H7 (cell line): ENCODE measurements at places on chromosomes 7 and 10. TPM values are rescaled to one million over a fixed set of nuclear protein-coding genes. Genes with fewer than 3 reads are reported as not detected.

DNA sequence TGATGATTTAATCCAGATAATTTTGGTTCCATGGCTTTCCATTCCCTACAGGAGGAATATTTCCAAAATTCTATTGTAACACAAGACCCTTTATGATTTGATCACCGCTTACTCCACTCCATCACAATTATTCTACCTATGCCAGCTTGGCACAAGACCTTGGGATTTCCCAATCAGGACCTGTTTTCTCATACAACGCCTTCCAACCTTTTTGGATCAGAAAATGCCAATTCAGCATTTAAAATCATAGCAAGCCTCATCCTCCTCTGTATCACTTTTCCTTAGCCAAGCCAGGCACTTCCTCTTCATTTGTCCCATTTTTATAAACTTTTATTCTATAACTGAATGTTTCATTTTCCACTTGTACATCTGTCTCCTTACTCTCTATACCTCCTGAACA lies 100.9 kb downstream of the JMJD1C start:
- no peak for DNase-seq

GRCh38 chr7:42198974-42199668 lies 37.9 kb downstream of the GLI3 start:
- DNase-seq = no peak

- no peak for DNase-seq
Measured at GRCh38 chr10:33325929-33326328, 8.5 kb downstream of the NRP1 start.

GRCh38 chr7:158997471-158997870 lies 141.1 kb downstream of the DYNC2I1 start:
- DNase-seq = peak; percentile 73

- DNase-seq = no peak
Measured at GRCh38 chr10:5557040-5557721, 32.4 kb downstream of the CALML3 start.

DNA sequence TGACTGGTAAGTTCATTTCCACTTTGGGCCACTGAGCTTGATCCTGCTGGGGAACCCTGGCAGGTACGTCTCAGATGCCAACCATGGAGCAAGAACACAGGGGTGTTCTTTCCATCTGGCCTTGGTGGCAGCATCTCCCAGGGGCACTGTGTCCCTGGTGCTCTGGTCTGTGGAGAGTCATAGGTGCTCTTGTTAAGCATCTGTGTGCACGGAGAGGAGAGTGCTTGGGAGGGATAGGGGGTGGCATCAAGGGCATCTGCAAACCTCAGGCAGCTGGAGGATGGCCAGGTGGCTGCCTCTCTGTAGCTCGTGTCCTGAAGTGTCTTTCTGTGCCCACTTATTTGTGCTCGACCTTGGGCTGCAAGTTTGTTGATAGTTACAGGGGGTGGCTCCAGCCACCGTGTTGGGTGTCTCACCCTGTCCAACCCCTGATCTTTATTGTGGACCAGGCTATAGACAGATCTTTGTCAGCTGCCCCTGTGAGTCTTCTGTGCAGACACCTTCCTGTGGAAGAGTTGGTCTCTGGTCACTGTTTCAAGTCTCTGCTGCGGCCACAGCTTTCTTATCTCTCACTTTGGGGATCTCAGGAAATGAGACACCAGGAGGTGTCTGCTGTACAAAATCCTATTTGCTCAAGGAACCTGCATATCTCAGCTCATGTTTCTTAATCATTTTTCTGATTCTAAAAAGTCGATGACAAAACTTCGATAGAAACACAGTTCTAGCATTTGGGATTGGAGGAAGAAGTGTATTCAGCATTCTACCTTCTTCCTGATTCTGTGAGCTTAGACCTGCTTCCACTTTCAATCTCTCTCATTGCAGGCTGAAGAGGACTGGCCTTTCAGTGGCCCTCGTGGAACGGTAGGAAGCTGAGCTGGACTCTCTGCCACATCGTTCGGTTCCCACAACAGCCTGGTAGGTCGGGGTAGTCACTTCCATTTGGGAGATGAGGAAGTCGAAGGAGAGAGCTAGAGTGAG lies 17.2 kb upstream of the GIMAP8 start:
- no peak for DNase-seq

DNA sequence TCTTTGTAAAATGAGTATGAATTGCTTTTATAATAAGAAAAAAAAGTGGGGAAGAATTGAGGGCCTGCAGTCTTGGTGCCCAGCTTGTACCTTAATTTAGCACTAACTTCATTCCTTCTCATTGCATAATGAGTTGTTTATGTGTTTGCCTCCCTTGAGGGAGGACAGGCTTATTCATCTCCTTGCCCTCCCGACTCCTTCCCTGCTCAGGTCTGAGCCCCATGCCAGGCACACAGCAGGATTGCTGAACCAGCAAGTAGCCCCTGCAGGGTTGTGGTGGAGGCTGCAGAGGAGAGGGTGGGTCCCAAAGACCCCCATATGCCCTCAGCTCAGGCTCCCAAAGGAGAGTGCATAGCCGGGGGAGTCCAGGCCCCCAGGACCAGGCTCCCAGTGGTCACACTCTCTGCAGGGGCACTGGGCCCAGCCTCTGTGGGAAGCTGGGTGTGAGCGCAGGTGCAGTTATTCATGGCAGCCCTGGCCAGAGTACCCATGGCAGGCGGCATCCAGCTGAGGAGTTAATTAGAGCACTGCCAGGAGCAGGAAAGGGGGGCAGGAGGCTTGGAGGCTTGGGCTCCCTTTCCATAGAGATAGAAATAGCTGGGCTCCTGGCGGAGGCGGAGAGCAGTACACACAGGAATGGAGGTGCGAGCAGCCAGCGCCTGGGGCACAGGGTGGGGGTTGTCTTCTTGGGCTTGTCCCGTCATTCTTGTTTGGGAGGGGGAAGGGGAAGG lies 28.2 kb upstream of the GOLGA7B start:
- DNase-seq = peak; percentile 84

- no peak for DNase-seq
Measured at GRCh38 chr10:124170631-124171030, 77.2 kb upstream of the CHST15 start.

DNA sequence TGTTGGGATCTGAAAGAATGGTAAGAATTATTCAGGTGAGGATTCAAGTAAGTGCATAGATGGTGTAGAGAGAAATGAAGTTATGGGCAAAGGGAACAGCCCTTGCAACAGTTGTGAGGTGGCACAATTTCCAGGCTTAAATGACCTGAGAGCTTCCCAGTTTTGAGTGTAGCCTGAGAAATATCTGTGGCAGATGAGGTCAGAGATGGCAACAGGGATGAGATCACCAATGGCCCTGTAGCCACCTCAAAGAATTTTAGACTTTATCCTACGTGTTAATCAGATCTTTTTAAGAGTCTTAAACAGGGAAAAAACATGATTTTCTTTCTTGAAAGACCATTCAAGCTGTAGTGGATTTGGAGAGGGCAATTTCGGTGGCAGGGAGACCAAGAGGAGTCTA lies 1.9 kb upstream of the NRF1 start:
- no peak for DNase-seq

GRCh38 chr7:40586197-40586596 lies 451.4 kb downstream of the SUGCT start:
- no peak for DNase-seq

Gene GIMAP6
- total RNA-seq = not detected in 2 replicates

Gene KLF14
- 0.07 TPM in 1 of 2 replicates, not detected in the other for total RNA-seq
